ENCODE measurements at places on chromosomes 13 and 19.

- DNase-seq, result no peak
These were observed 32.2 kb upstream of the USP12 start for GRCh38 chr13:27203854-27204253.

DNA sequence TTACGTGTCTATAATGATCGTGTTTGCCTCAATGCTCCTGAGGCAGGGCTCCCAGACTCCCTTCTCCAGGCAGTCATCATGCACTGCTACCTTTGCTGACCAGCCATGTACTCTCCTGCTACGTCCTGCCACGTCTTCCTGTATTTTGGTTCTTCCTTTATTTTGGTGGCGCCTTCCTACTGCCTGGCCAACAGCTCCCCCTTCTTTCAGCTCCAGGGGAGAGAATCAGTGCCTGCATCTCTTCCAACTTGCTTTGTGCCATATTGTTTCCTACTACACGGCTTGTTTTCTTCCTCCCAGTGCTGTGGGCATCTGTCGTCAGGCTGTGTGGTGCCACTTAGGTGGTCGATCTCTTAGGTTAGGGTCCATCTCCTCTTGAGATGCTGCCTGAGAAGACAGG is 96.2 kb downstream of the FGF9 start:
- DNase-seq, result no peak

DNA sequence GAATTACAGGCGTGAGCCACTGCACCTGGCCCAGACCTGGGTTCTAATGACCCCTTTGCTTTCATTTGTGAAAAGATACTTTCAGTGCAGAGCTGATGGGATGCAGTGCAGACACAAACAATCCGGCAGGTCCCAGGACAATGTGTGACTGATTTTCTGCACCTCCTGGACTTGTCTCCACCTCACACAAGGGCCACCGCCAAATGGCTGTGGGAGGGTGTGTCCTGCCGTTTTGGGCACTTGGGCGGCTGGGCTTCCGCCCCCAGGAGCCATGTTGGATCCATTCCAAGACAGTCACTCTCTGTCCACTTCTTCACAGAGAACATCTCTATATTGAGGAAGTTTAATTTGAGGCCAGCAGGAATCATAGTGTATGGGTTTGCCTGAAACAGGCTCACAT is 112.3 kb upstream of the ZNF507 start:
- no peak for DNase-seq

DNA sequence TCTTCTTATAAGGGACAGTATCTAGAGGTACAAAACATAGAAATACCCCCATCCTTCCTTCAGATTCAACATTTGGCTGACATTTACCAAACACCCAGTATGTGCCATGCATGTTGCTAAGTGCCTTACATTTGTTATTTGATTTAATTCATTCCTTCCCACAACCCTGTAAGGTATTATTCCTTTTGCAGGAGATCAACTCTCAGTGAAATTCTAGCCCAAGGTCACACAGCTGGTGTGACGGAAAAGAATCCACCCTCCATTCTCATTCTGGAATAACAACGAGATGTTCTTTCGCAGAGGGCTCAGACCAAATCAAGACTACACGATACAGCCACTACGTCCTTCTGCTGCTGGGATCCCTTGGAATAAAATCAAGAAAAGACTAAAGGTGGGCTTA is 67.8 kb downstream of the C13orf42 start:
- DNase-seq, result no peak

- DNase-seq, result no peak
These were observed 194.6 kb downstream of the POSTN start for GRCh38 chr13:37403776-37404527.

DNA sequence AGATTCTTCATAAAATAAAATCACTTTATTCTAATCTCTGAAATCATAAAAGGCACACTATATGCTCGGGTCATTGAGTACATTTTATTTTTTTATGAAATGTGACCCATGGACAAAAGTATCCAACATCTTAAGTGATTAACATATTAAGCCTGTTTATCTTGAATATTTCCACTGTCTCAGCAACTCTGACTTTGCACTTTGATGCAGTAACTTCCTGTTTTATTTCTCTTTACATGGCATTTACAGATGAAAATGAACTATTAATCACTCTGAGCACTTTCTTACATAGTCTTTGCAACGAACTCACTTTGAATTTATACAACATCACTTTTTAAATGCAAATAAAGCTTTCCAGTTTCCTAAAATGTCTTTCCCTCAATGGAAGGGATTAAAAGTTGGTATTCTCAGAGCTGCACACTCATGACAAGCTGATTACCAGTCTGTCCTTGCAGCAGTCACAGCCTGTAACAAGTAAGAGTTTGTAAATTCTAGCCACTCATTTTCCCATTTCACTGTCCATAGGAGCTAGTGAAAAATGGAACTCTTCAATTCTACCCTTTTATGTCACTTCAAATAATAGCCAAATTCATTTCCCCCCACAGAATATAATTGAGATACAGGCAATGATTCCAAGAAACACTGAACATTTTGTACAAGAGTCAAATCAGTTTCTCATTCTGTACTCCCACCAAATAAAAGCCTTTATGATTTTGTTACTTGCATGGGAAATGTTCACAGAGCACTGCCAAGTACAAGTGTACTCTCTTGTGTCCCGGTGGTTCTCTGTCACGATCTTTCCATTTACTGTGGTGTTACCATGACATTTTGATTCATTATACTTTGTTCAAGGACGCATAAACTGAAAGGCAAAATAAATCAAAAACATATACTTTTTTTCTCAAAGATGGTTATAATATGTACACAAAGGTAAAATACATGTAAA is 1968.9 kb downstream of the PCDH9 start:
- no peak for DNase-seq

GRCh38 chr13:34207872-34208271 is 389.9 kb downstream of the RFC3 start:
- no peak for DNase-seq

- DNase-seq, result peak; percentile 84
These were observed 763.5 kb upstream of the GPC6 start for GRCh38 chr13:92463134-92463533.
